ENCODE measurements at places on chromosomes 12 and 14.

DNA sequence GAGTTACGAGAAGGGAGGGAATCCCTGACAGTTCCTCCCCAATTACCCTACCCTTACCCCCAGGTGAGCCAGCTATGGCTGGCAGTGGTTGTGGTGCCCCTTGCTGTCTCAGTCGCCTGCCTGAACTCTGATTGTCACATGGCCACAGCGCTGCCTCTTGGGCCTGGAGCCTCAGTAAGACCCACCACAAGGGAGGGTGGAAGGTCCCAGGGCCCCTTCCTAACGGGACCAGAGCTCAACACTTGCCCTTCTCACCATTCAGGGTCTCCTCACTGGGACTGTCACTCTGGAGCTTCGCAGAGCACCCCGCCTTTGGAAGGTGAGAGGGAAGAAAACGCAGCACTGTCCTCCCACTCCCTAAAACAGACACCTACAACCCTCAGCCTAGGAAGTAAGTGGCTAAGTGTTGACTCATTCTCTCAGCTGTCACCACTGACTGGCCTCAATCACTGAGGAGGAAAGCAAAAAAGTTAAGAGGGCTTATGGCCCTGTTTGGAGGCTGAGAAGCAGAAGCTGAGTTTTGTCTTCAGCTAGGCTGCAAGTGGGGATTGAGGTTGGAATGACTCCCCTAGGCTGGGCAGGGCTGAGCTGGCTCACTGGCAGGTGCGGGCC is 1.0 kb downstream of the TMEM253 start:
- peak; percentile 38 for DNase-seq

GRCh38 chr12:89259821-89260220 is 92.5 kb downstream of the DUSP6 start:
- DNase-seq = no peak

GRCh38 chr14:79580906-79581305 is 630.4 kb downstream of the DIO2 start:
- DNase-seq = no peak

- peak; percentile 29 for DNase-seq
These were observed 2.7 kb downstream of the BHLHE41 start for GRCh38 chr12:26122061-26122680.

DNA sequence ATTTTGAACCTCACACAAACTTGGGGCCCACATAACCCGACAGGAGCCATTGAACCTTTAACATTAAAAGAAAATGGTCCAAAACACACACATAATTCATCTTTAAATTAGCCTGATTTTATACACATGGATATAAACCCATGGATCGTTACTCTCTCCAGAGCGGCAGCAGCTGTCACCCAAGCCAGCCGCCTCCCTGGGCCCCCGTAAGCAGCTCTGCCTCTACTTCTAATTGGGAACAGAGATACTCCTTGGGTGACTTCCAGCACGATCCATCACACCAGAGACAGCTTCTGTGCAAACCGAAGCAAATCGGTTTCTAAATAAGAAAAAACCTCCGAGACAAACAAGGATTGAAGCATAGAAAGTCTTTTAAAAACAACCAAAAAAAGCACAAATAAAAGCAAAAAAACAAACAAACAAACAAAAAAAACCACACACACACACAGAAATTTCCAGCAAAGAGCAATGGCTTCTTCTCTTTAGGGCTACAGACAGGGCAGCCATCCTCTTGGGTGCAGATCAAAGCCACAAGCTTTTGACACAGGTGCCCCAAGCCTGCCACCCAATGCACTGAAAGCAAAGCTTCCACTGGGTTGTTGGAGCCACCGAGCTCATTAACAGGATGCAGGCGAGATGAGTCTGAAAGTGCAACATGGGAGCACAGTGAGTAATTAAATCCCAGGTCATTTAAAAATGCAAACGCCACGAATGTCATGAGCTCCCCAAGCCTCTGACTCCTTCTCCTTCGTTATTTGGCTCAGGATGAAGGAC is 156.9 kb downstream of the DPF3 start:
- no peak for DNase-seq

- no peak for DNase-seq
These were observed 95.8 kb downstream of the SOX5 start for GRCh38 chr12:23853640-23854039.

DNA sequence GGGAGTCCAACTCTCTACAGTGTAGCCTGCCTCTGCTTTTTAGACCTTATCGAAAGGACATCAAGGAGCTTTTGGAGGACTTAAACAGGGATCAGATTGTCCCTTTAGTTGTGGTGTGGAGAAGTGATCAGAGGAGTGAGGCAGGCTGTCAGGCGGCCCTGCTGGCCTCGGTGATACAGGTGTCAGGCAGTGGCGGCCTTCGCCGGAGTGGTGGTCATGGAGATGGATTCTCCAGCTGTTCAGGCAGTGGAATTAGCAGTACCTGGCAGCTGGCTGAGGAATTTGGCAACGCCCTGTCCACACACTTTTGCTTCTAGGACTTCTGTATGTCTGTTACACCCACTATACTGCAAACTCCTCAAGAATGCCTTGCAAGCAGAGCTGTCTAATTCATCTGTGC is 4.2 kb upstream of the CLMN start:
- DNase-seq = no peak

DNA sequence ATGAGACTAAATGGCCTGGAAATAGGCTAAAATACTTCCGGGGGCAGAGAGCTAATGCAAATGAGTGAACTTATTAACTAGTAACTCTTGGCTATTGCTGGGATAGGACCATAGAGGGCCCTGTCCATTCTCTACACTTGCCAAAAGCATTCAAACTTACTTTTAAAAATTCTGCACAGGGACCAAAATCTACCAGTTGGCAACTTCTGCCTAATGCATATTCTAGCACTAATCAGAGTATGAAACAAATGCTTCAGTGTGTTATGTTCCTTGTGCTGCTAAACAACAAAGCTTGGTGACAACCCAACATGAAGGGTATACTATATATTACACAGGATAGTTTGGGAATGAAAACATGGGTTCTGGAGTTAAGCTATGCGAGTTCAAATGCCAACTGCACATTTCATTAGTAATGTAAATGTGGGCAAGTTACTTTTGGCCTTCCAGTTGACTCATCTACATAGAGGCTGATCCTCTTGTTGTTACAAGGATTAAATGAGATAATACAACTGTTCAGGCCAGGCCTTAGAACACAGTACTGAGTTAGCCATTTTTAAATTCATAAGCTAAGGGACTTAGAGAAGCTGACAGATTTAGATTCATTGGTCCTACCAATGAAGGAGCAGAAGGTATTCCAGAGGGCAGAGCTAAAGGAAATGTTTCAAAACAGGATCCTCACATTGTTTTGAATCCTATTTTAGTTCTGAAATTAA is 32.4 kb downstream of the HIGD1C start:
- no peak for DNase-seq

GRCh38 chr12:132343294-132344004 is 14.1 kb upstream of the GALNT9 start:
- no peak for DNase-seq

- DNase-seq = peak; percentile 13
These were observed 359.9 kb downstream of the AEBP2 start for GRCh38 chr12:19799216-19799615.

- DNase-seq = no peak
These were observed 193.5 kb downstream of the DIO2 start for GRCh38 chr14:80017795-80018194.

DNA sequence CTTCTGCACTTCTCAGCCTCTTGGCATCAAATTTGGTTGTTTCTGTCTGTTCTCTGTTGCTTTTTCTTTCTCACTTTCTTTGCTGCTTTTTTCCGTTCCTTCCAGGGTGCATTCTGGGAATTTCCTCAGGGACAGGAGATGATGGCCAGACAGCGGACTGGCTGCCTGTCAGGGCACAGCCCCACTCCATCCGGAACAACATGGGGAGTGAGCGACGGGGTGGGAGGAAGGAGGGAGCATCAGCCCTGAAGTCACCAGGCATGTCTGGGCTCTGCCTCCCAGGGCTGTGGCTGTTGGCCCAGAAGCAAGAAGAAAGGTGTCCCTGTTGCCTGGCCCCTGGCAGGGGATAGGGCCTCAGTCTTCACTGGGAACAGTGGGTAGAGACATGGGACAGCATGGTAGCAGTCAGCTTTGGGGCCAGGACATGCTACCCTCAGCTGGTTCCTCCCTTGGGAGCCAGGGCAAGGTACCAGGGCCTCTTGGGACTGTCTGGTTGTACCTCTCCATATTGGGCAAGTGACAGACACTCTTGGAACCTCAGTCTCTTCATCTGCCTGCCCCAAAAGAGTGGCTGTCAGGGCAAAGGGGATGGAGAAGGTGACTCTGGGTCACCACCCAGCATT is 8.6 kb downstream of the PGF start:
- DNase-seq = no peak

DNA sequence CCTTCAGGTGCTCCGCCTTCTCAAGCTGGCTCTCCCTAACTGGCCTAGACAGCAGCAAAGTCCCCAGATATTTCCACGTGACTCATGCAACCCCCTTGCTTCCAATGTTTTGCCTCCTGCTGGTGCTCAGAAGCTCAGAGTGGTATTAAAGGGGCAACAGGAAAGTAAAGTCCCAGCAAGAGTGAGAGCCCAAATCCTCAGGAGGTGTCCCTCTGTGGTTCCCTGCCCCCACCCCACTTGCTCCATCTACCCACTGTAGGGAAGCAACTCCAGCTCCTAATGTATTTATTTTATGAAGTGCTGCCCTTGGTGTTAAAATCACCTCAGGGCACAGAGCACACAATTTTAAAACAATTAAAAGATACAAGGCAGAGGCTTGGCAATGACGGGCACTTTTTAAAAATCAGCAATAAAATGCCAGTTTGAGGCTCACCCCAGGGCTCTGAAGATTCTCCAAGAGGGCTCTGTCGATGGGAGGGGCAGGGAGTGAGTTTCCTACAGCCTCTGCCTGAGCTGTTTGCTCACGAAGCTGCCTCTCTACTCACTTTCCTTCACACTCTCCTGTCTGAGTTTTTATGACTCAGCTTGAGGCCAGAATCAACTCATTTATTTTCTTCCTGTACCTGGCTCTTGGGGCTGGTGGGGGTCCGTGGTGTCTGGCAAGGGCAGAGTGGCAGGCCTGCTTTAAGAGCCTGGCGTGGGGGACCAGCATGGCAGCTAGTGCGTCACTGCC is 81.9 kb upstream of the MAX start:
- DNase-seq = peak; percentile 69

GRCh38 chr14:72604133-72604532 is 289.8 kb downstream of the DPF3 start:
- no peak for DNase-seq

DNA sequence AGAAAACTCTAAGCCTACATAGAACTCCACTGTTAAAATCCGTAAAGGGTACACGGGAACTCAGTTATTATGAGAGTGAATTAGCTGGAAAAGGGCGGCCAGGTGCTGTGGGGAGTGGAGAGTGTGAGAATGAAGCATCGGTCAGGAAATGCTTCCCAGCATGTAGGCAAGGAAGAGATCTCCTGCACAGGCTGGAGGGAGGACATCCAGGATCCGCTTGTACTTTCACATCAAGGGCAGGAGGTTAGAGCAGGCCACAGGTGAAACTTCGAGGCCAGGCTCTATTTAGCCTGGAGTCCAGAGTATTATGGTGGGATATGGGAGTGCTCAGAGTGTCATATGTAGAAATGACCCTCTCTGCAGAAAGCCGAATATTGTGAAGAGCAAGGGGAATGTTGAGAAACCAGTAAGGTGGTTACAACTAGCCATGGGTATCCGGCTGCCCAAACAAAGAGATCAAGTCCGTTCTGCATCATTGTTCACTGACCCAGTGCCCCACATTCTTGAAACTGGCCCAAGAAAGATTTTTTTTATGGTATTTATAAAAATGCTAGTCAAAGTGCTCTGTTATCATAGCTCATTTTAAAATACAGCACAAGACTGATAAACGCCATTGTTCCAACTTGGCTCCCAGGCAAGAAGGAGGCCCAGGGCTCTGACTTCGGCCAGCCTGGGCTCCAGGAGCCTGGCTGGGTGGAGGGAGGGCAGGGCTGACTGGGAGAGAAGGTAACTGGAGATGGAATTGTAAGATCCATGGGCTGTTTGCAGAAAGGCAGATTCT is 79.4 kb upstream of the HIF1A start:
- no peak for DNase-seq

DNA sequence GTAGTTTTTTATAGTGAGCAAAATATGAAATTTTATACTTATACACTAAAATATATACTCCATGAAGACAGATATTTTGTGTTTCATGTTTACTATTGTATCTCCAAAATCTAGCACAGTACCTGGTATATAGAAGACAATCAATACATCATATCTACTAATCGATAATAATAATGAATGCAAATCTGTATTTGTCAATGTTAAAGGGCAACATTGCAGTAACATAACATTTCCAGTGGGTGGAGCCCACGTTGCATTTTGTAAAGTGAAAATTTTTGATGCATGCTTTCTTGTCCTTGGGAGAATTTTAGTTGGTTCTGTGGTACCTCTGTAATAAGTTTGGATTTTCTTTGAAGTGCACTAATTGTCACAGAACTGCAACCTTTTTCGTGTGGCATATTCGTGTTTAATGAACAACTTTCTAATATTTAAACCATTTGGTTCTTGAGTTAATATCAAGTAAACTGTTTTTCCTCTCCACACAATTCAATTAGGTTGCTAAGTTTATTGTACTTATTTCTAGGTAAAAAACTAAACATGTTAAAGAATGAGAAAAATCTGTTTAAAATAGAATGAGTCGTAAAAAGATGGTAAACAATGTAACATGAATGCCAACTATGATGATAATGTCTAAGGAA is 47.4 kb downstream of the AVPR1A start:
- peak; percentile 24 for DNase-seq

DNA sequence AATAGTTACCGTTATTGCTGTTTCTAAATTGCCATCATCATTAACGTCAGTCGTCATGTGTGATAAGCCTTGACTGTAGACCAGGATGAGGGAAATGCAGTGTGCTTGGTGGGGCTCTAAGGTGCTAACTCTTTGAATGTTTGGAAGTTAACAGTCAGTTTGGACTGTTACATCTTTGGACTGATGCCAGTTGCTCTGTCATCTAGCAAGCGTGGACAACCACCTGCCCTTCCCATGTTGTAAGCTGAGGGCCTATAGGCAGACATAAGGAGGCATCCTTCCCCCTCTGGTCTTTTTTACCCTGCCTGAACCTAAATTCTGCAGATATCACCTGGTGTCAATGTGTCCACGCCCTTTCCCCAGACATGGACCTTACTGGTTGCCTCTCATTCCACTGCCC is 94.4 kb downstream of the PPP2R5C start:
- no peak for DNase-seq

DNA sequence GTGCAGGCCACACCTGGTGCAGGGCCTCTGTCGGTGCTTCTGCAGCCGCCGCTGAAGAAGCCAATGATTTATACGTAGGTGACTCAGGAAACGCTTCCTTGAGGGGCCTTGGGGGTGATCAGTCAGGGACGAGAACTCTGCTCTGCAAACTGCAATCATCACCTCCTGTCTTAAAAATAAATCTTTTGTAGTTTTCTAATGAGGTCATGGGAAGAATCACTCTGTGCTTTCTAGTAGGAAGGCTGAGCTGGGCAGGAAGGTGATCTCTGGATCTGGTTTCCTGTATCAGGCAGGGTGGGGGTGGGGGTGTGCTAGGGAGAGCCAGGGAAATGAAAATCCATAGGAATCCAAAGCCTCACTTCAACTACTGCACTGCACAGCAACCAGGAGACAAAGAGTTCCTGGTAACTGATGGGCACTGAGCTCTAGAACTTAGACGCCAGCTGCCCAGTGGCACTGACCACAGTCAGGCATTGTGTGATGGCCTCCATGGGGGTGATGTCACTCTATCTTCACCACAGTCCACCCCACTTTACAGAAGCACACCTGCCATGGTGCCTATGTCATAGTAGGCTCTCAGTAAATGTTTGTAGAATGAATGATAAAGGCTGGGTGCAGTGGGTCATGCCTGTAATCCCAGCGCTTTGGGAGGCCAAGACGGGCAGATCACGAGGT is 292.4 kb upstream of the PWP1 start:
- no peak for DNase-seq

Data from activated CD4-positive, alpha-beta T cell treated with anti-CD3 and anti-CD28 coated beads, Interleukin-2, Interleukin-6, amounts not matched to agents 100 ng/mL and 50 ng/mL, durations not matched to agents 16 hours and 8 hours (primary cell).